ENCODE measurements at places on chromosomes 7 and 10.

- no peak for DNase-seq
Measured at GRCh38 chr7:2016761-2017480, 215.8 kb downstream of the MAD1L1 start.

DNA sequence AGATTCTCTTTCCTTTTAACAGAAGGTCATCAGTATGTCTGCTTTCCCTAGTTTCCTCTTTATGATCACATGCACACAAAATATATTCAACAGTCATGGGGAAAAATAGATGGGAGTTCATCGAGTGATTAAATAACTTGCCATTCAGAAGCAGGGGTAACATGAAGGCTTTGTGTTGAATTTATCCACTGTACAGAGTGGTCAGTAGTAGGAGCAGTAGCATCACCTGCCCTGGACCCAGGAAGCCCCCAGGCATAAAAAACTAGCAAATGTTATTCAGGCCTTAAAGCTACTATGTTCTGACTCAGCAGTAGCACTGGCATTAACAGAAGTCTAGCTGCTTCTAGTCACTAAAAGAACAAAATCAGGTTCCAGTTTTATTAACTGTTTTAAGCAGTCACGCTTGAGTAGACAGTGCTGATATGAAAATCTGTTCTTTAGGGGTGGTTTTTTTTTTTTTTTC lies 31.4 kb upstream of the FAM133B start:
- DNase-seq, result no peak

DNA sequence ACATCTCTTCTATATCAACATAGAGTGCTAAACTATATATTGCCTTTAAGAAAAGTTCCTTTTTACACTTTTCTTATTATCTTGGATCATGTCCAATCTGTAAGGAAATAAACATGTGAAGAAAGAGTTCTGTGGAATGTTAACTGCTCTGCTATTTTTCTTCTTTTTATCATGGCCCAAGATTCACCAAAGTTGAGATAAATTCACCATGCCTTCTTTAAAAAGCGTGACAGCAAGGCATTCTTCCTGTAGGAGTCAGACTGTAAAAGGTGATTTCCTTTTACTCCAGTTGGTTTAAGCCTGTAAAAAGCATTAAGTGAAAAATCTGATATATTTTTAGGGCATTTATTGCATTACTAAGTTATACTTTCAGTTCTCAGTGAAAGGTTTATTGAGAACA lies 165.7 kb upstream of the FZD1 start:
- no peak for DNase-seq

DNA sequence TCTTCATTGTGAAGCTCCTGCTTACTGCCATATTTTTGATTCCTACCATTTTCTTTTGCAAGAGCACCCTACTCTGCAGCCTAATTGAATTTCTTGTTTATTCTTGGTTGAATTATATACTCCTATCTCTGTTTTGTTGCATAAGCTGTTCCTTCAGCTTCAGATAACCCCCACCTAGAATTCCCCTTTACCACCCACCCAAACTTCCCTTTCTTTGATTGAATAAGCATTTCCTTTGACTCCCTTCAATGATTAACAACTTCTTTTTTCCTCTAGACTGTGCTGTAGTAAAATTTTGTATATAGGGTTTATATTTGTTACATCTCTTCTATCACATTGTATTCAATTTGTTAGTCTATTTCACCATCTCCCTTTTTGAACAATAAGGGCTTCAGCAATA lies 168.1 kb downstream of the GPR37 start:
- DNase-seq, result no peak

DNA sequence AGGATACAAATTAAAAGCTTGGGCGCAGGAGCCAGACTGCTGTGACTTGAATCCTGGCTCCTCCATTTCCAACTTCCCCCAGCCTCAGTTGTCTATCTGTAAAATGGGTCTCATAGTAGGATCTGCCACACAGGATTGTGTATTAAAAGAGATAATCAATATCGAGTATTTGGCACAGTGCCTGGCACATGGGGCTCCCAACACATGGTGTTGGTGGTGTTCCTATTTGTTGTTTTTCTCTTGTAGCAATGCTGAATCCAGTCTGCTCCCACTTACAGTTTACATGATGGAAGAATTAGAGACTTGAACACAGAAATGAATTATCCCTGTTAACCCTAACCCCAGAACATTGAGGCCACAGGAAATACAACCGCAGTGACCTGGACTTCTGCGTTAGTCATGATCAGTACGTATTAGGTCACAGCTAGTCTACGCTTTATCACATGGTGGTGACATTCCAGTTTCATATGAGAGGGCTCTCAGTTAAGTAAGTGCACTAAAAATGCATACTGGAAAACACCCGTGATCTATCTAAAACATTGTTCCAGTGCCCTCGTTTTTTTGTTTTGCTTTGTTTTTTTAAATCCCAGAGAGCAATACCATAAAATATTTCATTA lies 169.5 kb upstream of the KLF14 start:
- peak; percentile 98 for DNase-seq

GRCh38 chr10:34046506-34047034 lies 712.1 kb upstream of the NRP1 start:
- no peak for DNase-seq

GRCh38 chr7:93574269-93574645 lies 267 bp downstream of the CALCR start:
- no peak for DNase-seq

DNA sequence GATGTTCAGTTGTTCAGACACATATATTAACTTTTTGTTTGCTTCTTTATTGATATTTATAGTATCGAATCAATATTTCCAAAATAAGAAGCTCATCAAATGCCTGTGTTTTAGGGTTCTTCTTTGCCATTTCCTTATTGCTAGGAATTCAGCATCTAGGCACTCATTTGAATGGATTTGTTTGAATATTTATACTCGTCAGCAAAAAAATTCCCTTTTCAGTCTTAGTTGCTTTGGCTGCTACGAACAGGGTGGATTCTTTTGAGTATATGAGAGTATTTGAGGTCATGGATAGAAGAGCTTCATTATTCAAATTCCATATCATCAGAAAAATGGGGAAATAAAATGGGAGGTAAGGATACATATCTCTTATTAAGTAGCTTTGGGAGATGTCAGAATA lies 706.9 kb downstream of the NRG3 start:
- DNase-seq, result no peak

- DNase-seq, result no peak
Measured at GRCh38 chr10:22453948-22454591, 108.8 kb downstream of the SPAG6 start.

GRCh38 chr10:72663971-72664370 lies 28.0 kb upstream of the MCU start:
- no peak for DNase-seq

DNA sequence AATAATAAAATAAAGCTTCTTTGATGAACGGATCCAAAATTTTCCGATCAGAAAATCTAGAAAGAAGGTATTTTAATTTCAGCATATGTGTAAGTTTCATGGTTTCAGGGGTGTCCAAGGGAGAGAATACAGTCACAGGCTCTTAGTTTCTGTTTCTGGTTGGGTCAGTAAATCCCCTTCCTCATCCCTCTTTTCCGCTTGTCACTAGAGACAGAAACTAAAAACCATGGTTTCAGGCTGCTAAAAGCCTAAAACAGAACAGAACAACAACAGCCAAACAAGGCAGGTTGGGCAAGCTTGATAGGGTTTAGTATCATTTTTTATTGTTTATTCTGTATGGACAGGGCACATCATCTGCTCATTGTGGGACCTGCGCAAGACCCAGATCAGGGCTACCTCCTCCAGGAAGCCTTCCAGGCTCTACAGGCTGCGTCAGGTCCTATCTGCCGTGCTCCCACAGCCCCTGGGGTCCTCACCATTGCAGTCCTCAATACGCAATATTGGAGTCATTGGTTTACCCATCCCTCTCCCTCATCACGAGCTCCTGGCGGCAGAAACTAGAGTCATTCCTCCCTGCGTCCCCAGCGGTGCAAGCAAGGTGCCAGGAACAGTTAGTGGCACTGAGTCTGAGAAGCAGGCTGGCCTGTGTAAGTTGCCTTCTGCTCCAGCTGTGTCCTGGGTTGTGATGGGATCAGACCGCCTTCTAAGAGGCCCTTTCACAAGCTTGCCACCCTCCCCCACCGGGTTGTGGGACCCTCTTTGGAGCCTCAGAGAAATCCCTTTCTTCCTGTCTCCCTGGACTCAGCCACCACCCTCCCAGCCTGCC lies 70.2 kb upstream of the CUX1 start:
- no peak for DNase-seq

DNA sequence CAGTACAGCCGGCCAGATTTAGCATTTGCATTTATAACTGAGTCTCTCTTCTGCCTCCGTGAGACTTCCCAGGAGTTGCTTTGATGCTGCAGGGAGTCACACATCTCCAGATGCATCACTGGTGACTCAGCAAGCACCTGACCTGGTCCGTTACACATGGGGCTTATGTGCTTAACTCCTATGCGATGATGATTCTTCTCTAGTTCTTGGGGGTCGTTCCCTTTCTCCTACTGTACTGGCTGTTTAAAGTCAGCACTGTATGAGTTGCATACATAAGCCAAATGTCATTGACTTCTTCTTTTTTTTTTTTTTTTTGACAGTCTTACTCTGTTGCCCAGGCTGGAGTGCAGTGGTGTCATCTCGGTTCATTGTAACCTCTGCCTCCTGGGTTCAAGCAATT lies 13.0 kb upstream of the AKR1E2 start:
- DNase-seq, result peak; percentile 49

- DNase-seq, result no peak
Measured at GRCh38 chr10:86182150-86182549, 184.4 kb downstream of the GRID1 start.

DNA sequence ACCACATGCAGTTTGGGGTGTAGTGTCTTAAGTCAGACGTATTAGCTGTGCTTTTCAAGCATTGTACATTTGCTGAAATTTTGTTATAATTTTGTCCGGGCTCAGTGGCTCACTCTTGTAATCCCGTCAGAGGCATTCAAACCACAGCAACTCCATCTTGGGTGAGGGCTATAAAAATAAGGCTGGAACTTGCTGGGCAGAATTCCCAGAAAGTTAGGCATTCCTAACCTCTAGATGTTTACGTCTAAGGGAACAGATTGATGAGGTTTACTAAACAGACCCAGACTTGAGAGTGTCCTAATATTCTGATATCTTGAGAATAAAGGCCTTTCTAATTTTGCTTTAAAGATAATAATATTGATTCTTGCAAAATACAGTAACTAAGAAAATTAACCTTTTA lies 957.8 kb downstream of the NXPH1 start:
- DNase-seq, result no peak

GRCh38 chr10:30459283-30459682 lies 25.3 kb downstream of the MAP3K8 start:
- peak; percentile 77 for DNase-seq

DNA sequence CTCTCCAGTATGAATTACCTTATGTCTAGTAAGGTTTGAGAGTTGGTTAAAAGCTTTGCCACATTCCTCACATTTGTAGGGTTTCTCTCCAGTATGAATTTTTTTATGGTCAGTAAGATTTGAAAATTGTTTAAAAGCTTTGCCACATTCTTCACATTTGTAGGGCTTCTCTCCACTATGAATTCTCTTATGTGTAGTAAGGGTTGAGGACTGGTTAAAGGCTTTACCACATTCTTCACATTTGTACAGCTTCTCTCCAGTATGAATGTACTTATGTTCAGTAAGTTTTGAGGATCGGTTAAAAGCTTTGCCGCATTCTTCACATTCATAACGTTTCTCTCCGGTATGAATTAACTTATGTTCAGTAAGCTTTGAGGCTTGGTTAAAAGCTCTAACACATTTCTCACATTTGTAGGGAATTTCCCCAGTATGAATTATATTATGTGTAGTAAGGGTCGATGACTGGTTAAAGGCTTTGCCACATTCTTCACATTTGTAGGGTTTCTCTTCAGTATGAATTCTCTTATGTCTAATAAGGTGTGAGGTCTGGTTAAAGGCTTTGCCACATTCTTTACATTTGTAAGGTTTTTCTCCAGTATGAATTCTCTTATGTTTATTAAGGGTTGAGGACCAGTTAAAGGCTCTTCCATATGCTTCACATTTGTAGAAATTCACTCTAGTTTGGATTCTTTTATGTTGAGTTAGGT lies 12.2 kb downstream of the ZNF117 start:
- no peak for DNase-seq

- DNase-seq, result no peak
Measured at GRCh38 chr10:30176776-30177533, 117.6 kb upstream of the JCAD start.

GRCh38 chr7:23353172-23353571 lies 54.0 kb downstream of the MALSU1 start:
- no peak for DNase-seq

GRCh38 chr7:151051108-151051507 lies 2.8 kb downstream of the ASIC3 start:
- DNase-seq, result peak; percentile 32

GRCh38 chr7:143882604-143883078 lies 19.3 kb downstream of the TCAF1 start:
- DNase-seq, result no peak

- DNase-seq, result peak; percentile 31
Measured at GRCh38 chr10:97759158-97759887, 12.5 kb downstream of the SFRP5 start.

DNA sequence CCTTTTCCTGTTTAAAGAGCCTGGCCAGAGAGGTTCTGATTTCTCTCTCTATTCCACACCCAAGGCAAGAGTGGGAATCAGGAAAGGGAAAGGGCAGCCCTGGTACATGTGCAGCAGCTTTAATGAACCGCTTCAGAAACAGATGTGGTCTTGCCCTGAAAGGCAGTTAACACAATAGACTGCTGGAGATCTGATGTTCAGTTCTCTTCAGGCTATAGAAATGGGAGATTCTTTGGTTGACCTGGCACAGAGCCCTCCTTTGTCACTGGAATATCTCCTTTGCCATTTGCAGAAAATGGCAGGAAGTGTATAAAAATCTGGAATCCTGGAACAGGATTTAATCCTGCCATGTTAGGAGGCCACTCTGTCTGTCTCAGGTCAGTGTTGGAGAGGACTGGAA lies 36.3 kb upstream of the EXOC6 start:
- DNase-seq, result no peak

GRCh38 chr10:78263521-78263988 lies 229.9 kb downstream of the RPS24 start:
- DNase-seq, result no peak

DNA sequence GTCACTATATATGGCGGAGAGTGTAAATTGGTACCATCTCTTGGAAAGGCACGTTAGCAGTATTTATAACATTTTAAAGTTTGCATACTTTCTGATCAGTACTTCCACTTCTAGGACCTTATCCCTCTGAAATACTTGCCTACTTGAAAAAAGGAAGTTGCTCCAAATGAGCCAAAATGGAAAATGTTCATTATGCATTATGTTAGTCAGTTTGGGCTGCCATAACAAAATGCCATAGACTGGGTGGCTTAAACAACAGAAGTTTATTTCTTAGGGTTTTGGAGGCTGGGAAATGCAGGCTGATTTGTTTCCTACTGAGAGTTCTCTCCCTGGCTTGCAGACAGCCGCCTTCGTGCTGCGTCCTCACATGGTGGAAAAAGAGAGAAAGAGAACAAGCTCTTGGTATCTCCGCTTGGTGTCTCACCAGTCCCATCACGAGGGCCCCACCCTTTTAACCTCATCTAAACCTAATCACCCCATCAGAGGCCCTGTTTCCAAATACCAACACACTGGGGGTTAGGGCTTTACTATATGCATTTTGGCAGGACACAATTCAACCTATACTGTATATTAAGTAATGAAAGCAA lies 6.9 kb downstream of the SNX10 start:
- DNase-seq, result peak; percentile 48

- no peak for DNase-seq
Measured at GRCh38 chr7:41695661-41696322, 7.1 kb downstream of the INHBA start.
